ENCODE measurements at places on chromosomes 16 and 17.

- no peak for DNase-seq
These were observed 15.9 kb downstream of the TANC2 start for GRCh38 chr17:62981933-62982332.

DNA sequence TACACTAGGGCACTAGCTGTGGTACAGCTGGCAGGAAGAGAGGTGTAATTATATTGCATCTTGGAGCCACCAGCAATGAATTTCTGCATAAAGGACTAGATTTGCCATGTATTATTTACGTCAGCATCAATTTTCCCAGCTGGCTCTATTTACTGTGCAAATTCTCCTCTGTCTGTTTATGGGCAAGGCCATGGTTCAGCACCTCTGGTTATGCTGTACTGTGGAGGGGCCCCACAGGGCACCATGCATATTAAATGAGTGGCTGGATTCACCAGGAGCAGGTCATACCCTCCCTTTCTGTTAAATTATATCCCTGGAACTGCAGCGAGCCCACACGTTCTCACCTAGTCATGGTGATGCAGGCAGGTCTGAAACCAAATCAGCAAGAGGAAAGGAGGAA is 19.8 kb downstream of the RAD51D start:
- no peak for DNase-seq

- peak; percentile 84 for DNase-seq
These were observed 11.1 kb downstream of the LPO start for GRCh38 chr17:58249270-58250133.

DNA sequence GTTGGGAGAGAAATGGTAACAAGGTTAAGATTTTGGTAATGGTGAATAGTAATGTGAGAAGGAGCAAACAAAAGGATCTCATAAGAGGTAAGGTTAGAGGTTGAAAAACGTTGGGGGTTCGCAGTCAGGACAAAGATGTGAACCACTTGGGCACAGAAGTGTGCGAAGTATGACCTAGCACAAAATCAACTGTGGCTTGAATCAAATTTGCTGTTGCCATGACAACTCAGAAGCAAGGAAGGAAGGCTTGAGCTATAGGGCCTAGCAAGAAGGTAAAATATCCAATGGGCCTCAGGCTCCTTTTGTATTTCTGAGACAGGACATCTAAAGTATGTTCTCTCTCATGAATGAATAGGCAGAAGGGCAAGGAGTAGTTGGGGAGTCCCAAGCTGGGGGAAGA is 24.5 kb upstream of the TEKT1 start:
- no peak for DNase-seq

DNA sequence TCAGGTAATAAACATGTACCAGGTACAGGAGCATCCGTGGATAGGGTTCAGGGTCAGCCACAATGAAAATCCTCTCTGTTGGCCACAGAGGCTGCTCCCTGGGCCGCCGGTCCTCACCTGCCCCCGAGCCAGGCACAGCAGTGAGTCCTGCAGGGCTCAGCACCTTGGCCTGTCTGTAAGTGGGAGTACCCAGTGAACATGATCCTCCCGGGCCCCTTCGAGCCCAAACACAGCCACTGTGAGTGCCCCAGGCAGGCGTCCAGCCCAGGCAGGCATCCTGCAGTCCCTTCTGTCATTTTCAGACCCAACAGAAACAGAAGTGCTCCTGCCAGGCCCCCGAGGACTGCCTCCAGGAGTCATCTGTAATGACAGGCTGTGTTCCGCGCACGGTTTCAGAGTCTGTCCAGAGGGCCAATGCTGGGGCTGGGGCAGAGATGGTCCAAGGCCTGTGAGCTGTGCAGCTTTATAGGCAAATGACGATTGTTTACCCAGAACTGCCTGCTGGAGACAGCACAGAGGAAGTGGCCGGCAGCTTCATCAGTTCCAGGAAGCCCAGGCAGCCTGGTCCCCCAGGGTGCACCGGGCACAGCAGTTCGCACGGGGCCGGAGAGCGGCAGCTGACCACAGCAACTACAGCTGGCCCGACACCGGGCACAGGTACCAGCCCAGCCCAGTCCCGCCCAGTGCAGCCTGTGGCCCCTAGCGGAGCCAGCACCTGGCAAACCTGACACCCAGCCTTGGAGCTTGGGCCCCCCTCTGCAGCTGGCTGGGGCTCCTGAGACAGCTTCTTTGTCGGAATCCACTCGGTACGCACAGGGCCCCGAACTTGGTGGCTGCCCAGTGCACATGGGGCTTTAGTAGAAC is 13.2 kb downstream of the SLC7A5 start:
- DNase-seq = no peak

DNA sequence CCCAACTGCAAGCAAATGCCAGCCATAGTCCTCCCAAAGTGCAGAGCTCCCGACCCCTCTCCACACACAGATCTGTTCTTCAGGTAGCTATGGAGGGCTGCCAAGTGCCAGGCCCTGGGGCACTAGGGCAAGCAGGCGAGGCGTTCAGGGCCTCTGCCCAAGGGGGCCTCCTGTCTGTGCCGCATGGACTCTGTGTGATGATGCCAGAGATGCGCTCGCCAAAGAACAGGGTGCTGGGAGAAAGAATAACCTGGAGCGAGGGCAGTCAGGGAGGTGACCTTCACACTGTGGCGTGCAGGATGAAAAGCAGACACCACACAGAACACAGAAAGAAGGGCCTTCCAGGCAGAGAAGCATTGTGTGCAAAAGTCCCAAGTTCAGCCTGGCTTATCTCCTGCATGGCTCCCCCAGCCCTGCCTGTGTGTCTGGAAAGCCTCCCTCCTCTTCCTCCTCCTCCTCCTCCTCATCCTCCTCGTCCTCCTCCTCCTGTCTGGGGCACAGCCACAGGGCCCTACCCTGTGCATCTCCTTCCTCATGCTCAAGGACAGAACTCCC is 44.2 kb downstream of the PEMT start:
- no peak for DNase-seq

DNA sequence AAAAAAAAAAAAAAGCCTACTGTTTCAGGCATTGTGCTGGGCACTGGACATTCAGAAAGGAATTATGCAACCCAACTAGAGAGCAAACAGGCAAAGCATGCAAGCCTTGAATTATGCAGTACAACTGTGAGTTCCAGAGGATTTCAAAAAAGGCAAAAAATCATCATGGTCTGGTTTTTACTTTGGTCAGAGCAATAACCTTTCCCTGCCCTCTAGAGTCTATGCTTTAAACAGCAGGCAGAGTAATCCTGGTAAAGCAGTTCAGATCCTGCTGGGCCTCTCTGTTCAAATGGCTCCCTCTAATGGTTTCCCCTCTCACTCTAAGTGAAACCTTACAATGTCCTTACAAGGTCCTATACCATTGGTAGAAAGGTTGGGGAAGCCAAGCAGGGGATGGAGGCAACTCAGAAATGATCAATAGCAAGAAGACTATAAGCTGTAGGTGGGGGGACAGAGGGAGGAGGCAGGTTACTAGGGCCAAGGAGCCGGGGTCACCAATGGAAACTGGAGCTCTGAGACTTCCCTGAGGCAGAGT is 4.6 kb upstream of the TAF15 start:
- no peak for DNase-seq

GRCh38 chr16:21075252-21075651 is 75.4 kb downstream of the DNAH3 start:
- no peak for DNase-seq

DNA sequence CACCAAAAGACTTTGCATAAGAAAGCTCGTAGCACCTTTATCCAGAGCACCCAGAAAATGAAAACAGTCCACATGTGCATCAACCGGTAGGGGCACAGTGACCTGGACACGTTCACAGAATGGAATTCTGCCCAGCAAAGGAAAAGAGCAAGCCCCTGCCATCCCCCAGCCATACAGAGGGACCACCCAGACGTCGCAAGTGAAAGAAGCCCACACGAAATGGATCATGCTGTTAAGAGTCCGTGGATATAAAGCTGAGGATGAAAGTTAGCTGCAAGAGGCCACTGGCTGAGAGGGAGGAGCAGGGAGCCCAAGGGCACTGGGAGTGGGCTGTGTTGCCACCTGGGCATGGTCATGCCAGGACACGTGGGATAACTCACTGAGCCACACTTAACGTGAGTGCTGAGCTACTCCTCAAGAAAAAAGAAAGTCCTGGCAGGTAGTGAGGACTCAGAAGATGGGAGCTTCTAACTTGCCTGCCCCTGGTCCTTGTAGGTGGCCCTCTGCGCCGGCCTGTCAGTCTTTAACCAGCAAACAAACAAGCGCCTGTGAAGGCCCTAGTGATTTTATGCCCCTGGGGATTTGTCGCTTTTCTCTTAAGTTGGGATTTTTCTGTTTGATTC is 190.7 kb downstream of the C16orf95 start:
- no peak for DNase-seq

DNA sequence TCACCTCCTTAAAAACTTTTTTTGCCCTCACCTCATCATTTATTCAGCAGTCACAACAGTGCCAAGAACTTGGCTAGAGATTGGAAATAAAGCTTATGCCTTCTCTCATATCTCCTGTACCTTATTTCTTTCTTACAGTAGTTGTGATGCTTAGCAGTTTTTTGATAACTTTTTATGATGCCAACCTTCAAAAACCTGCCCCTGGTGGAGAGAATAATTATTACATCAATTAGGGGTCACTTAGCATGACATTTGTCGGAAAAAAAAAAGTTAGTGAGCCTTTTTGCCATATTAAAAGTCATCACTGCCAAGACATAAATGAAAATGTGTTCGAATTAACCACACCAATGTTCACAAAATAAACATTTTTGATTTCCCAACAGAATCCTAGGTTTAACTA is 296.6 kb downstream of the WWOX start:
- no peak for DNase-seq

DNA sequence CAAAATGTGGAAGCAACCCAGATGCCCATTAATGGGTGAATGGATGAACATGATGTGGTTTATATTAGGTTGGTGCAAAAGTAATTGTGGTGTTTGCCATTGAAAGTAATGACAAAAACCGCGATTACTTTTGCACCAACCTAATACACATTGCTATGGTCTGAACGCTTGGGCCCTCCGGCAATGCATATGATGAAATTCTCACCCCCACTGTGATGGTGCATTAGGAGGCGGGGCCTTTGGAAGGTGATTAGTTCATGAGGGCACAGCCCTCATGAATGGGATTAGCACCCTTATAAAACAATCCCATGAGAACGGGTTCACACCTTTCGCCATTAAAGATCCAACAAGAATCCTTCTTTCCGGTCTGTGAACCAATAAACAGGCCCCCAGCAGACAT is 25.3 kb upstream of the PRM1 start:
- DNase-seq = no peak

DNA sequence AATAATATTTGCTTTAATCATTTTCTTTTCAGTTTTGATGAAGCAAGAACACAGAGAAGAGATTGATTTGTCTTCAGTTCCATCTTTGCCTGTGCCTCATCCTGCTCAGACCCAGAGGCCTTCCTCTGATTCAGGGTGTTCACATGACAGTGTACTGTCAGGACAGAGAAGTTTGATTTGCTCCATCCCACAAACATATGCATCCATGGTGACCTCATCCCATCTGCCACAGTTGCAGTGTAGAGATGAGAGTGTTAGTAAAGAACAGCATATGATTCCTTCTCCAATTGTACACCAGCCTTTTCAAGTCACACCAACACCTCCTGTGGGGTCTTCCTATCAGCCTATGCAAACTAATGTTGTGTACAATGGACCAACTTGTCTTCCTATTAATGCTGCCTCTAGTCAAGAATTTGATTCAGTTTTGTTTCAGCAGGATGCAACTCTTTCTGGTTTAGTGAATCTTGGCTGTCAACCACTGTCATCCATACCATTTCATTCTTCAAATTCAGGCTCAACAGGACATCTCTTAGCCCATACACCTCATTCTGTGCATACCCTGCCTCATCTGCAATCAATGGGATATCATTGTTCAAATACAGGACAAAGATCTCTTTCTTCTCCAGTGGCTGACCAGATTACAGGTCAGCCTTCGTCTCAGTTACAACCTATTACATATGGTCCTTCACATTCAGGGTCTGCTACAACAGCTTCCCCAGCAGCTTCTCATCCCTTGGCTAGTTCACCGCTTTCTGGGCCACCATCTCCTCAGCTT is 45.0 kb downstream of the ESRP2 start:
- DNase-seq = no peak

DNA sequence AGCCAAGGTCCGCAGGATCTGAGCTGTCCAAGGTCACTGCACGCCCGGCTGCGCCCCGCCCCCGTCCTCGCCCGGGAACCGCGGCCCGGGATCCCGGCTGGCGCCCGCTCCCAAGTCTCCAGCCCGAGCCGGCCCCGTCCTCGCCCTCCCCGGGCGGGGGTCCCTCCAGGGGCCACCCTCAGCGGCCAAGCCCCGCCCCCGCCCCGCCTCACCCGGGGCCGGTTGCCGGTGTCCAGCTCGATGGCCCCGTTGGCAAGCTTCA is 216 bp downstream of the VPS9D1 start:
- no peak for DNase-seq

DNA sequence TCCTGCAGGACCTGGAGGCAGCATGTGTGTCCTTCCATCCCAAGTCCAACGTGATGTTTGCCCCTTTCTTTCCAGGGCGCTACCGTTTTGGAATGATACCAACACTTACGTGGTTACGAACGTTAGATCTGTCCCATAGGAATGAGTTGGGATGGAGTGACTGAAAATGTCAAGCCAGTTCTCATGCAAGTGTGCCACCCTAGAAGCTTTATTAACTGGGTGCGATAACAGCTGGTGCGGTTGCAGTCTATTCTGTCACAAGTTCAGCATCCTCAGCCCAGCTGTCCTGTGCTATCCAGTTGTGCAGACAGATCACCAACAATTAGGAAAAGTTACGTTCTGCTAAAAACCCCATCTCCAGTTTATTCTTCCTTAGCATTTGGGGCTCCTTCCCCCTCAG is 52.5 kb downstream of the BANP start:
- no peak for DNase-seq

GRCh38 chr17:68801335-68802247 is 153.6 kb downstream of the ABCA8 start:
- DNase-seq = no peak

DNA sequence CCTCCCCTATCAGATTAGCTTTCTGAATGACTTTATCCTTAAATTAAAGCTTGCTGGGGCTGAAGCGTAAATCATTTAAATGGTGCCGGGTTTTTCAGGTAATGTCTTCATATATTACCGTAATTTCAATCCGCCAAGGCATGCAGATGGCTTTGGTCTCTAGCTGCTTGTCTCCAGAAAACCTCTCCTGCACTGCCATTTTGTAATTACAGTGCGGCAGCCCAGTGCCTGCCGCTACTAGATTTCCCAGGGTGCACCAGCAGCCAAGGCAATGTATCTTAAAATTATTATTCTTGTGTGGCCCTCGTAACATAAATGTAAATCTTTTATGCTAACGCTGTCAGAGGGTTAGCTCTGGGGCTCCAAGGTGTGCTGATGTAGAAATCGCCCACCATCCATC is 208.5 kb downstream of the TMEM114 start:
- no peak for DNase-seq

DNA sequence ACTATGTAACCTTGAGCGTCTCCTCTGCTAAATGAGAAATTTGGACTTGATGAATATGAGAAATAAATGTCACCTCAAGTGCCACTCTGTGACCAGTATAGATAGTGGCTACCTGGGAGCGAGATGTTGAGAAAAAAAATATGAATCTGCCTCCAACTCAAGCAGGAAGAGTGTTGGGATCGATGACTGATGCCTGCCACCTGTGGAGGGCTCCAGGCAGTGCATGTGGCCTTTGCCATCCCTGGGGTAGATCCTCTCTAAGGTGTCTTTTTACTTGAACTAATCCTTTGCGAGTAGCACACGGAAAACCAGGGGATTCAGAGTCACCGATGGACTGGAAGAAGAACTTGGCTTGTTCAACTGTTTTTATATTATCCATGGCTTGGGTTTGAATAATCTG is 9.4 kb downstream of the CCDC182 start:
- no peak for DNase-seq

GRCh38 chr17:17084317-17084835 is 42.1 kb downstream of the MPRIP start:
- no peak for DNase-seq

Measured in stimulated activated CD4-positive, alpha-beta T cell treated with anti-CD3 and anti-CD28 coated beads, Interleukin-2, amount 100 ng/mL, for 48 hours (primary cell).